ENCODE measurements at places on chromosomes 11 and 22.

- no peak for DNase-seq
Measured at GRCh38 chr11:69008737-69009440, 4.2 kb downstream of the MRGPRF start.

- no peak for DNase-seq
Measured at GRCh38 chr11:27358296-27358695, 4.7 kb downstream of the CCDC34 start.

GRCh38 chr22:44628835-44629234, 73.2 kb upstream of the PRR5 start:
- DNase-seq: no peak

GRCh38 chr22:24512043-24512442, 16.9 kb downstream of the UPB1 start:
- no peak for DNase-seq

- DNase-seq: no peak
Measured at GRCh38 chr11:131042041-131042390, 125.7 kb upstream of the SNX19 start.

GRCh38 chr11:120182372-120182771, 28.5 kb upstream of the OAF start:
- no peak for DNase-seq

- no peak for DNase-seq
Measured at GRCh38 chr22:28670756-28671155, 8.9 kb downstream of the TTC28 start.

GRCh38 chr11:626475-627307, at the start of gene SCT:
TSS of gene SCT (minus strand) at chr11:627181. CDS start at chr11:627143, 38 bp downstream.
- DNase-seq: no peak

DNA sequence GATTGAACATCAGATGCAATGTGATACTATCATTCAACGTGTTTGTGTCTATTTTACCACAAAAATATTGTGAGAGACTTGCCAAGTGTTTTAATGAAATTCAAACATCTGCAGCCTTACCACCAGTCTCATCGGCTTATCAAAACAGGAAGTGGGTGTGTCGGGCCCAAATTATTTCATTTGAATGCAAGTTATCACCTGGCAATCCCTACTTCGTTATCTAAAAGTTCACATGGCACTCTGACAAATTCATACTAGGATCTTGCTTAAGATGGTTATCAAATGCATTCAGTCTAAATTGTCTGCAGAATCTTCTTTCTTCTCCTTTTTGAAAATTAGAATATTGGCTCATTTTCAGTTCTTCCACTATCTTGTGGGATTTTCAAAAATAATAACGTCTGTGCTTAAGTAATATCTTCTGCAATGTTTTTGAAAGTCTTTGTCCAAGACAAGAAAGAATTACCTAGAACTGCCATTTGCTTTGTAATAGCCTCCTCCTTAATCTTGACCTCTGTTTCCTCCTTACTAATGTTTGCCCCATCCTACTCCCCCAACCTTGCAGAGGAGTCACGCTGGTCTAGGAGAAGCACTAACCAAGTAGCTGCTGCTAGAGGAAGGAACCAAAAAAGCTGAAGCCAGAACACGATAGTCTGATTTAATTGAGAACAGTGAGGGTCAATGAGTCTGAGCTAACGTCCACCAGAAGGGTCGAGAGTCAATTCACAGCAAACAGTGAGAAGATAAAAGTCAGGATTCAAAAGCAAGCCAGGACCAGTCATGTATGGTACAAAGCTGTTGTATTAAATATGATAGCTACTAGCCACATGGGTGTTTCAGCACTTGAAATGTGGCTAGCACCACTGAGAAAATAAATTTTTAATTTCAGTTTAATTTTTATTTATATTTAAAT, 10.2 kb upstream of the BIRC3 start:
- no peak for DNase-seq

GRCh38 chr11:45173064-45173463, 26.6 kb downstream of the PRDM11 start:
- no peak for DNase-seq

DNA sequence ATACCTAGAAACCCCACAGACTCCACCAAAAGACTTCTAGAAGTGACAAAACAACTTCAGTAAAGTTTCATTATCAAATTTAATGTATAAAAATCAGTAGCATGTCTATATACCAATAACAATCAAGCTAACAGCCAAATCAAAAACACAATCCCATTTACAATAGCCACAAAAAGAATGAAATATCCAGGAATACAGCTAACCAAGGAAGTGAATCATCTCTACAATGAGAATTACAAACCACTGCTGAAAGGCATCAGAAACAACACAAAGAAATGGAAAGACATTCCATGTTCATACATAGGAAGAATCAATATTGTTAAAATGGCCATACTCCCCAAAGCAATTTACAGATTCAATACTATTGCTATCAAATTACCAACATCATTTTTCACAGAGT, 46.0 kb downstream of the PRCP start:
- DNase-seq: no peak

DNA sequence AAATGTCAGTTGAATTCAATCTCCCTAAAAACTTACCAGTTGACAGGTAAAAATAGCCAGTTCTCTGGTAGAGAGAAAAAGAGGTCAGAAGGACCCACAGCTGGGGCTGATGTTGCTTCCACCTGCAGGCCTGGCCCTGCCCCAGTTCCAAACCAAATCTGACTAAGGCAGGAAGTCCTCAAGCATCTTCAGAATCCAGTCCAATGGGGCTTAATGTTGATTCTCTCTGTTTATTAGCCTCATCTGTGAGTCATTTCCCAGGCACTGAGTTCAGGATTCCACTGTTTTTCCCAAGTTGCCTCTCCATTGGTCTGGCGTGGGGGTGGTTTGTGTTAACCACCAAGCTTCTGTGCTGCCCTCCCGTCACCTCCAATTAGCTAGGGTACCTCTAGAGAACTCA, 601.8 kb downstream of the INSC start:
- DNase-seq: no peak

GRCh38 chr11:105937331-105937730, 84.7 kb downstream of the MSANTD4 start:
- no peak for DNase-seq

DNA sequence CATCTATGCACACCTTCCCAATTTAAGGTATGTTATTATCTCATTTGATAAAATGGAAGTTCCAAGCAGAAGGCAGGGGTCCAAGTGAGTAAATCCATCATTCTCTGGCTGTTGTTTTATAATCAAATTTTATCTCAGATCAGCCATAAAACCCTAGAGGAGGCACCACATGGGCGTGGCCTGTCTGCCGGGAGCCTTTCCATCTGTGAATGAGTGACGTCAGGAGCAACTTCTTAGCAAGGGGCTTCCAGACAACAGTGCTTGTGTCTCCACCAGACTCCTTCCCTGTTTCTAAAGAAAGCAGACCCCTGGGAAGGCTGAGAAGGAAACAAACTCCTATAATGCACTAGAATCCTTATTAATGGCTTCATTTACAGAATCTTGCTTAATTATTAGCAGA, 13.5 kb downstream of the SEZ6L start:
- DNase-seq: no peak

DNA sequence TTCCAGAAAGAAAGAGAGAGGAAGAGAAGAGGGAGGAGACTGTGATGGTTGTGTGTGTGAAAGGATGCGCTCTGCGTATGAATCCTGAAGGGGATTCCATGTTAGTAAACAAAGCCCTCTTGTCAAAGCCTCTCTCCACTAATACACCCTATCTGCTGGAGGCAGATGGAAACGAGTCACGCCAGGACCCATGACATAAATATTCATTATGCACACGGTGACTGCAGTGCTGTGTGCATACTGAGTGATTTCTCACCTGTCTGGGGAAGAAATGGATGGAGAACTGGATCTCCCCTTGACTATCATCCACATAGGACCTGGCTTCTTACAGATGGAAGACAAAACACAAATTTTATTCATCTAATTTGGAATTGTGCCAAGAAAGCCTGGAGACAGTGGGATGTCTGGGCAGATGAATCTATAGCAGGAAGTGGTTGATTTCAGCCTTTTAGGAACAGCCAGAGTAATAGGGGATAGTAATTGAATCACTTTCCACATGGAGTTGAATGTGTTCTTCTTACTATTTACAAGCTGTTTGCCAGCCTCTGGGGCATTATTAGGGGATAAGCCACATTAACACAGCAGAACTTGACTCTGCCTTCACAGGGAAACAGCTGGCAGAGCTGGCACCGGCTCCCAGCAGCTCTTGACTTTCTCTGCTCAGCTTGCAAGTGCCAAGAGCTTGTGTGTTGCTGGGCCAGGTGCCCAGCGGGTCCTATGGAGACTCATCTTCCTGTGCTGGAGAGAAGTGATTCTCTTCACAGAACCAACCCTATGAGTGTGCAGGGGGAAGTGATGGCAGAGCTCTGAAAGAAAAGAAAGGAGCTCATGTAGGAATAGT, 9.0 kb downstream of the MTNR1B start:
- DNase-seq: no peak

Data from substantia nigra (tissue), 51 donors.